SW 1271 (cell line): ENCODE measurements at places on chromosomes 3 and 15.

- DNase-seq = no peak
Measured at GRCh38 chr3:37129871-37130270, 44.5 kb downstream of the LRRFIP2 start.

GRCh38 chr3:81302045-81302444 lies 459.4 kb downstream of the GBE1 start:
- no peak for DNase-seq

DNA sequence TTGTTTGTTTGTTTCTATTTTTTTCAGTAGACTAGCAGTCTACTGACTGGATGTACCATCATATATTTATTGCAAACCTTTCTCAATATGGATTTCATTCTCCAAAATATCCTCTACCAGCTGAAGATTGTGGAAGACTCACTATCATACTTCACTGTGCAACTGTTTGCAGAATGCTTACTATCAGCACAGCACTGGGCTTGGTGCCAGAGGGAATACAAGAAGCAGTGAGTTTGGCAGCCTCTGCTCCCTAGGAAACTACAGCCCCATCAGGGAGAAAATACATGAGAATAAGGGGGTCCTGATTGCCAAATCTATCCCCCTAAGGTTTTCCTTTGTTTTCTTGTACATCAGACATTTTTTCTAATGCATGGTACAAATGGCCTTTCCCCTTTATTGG lies 27.5 kb downstream of the AQP9 start:
- DNase-seq = no peak

- DNase-seq = no peak
Measured at GRCh38 chr3:39519554-39520288, 52.2 kb downstream of the MOBP start.

DNA sequence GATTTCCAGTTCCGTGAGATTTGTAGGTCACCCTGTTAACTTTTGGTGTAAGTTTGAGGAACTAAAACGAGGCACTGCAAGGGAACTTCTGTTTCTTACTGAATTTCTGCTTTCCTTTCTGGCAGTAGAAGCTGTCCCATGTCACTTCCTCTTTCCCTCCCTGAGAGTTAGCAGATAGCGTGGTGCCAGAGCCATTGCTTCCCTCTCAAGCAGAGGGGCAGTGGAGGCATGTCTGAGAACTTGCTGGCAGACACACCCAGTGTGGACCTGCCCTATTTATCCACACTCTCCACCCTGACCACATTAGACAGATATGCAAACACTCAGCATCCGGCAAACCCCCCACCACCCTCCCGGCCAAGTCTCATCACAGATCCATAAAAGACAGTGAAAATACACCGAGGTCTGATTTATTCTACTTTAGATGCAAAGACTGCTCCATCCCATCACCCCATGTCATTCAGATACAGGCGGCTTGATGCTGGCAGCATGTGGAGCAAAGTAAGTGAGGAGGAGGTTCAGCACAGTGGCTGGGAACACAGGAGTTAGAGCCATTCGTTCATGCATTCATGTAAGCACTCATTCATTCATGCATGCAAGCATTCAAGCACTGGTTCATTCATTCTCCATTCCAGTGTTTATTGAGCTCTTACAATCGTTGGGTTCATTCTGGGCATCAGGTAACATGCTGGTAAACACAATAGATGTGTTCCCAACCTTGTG lies 324.7 kb downstream of the SHQ1 start:
- no peak for DNase-seq

GRCh38 chr3:127784865-127785710 lies 37.2 kb downstream of the MGLL start:
- no peak for DNase-seq

- DNase-seq = no peak
Measured at GRCh38 chr3:9169326-9169725, 80.1 kb downstream of the SRGAP3 start.

- DNase-seq = no peak
Measured at GRCh38 chr15:58306591-58307312, 125.0 kb upstream of the LIPC start.

- DNase-seq = no peak
Measured at GRCh38 chr15:67774626-67775025, 50.7 kb upstream of the SKOR1 start.

DNA sequence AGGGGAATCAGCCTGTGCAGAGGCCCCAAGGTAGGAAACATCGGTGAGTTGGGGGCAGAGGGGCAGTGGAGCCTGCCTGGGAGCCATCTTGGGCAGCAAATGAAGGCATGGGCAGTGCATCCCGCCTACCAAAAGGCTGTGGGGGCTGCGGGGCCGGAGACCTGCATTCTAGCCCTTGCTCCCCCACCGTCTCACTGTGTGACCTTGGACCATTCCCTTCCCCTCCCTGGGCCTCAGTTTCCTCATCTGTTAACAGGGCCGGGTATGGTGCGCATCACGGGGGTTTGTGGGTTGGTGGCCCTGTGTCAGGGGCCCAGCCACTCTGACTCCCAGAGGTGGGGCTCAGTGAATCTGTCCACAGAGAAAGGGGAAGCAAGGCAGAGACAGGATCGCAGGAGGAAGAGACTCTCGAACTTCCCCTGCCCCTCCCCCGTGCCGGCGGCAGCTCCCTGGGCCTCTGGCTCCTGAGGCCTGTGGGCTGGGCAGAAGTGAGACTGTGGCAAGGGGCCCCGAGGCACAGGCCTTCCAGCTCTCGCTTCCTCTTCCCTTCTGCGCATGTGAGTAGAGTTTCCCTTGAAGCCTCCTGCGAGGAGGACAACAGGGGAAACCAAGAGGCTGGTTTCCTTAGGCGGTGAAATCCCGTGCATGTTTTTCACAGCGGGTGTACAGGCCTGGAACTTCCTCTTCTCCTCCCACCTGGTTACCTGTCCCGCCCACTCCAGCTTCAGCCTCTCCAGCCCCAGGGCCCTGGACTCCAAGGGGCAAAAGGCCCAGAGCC lies 42.9 kb downstream of the IDH2 start:
- DNase-seq = no peak

DNA sequence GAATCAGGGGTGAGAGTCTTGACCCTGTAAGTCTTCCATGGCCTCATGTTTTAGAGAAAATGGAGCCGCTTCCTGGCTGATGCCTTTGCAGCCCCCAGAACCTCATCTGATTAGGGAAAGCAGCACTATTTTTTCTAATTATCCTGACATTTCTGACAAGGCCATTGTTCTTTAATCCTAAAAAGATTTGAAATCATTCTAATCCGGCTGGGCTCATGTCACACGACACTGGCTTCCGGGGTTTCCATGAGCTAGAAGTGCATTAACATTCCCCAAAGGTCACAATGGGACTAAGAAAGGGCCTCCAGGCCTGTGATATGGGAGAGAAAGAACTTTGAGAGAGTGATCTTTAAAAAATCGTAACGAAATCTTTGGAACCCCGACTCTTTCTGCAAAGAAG lies 33.1 kb downstream of the RBP2 start:
- no peak for DNase-seq

- DNase-seq = no peak
Measured at GRCh38 chr3:174387736-174388135, 471.4 kb upstream of the NAALADL2 start.

DNA sequence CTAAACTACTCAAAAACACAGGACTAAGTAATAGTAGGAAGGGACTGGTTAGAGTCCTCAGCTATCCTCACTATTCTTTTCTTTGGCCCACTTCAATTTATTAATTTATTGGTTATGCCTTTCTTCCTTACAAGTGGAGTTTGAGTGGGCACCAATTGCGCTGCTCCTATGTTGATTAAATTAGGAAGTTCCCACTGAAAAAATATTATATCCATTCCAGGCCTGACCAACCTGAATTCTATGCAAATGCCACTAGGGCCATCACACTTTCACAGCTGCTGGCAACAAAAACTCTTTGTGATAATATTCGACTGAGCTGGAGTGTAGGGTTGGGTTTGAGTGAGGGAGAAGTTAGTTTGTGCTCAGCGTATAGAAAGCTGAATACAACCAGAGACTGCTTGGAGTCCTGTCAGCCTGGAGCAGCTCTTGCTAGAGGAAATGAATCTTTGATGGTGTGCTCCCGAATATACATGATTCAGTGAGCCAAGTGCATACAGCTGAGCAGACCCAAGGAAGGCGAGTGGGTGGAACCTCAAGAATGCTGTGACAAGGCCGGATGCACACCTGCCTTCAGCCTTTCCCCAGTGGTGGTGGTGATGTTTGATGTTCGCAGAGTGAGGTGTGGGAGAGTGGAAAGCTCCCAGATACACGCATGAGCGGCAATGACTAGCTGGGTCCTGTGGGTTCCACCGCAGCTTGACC lies 1.5 kb downstream of the ARHGEF3 start:
- no peak for DNase-seq

DNA sequence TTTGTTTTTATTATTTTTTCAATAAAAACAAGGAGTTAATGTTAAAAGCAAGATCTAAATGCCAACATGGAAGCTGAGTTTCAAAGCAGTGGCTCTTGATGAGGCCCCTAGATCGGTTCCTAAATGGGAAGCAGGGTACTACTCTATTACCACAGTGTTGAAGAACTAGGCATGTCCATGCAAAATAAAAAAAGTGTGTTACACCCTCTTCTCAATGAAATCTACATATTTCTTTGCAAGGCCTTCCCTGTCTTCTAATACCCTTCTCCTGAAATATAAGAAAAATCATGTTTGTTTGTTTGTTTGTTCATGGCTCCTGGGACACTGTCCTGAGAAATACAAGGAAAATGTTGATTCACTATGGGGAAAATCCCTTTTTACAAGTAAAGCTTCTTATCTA lies 12.2 kb upstream of the SLC25A36 start:
- DNase-seq = no peak

DNA sequence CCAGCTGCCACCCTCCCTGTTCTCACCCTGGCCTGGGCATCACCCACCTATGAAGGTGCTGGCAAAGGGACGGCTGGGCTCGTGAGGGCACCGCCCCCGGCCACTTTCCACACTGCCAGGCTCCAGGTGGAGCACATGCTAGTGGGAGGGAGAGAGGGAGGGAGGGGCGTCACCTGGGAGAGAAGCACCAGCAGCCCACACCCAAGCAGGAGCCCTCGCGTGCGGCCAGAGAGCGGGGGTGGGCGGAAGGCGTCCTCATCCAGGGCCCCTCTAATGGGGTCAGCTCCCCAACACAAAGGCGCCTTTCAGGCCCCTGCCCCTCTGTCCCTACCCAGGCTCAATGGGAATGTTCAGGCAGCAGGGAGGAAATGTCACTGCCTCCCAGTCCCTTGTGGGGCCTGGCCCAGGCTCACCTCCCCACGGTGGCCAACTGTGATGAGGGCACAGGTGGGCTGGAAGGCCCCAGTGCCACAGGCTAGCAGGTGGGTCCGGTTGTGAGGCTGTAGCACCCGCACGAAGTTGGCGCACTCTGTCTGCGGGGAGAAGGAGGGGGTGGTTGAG lies 3.1 kb downstream of the SEMA3G start:
- no peak for DNase-seq

GRCh38 chr15:83243634-83244033 lies 36.0 kb upstream of the HDGFL3 start:
- DNase-seq = no peak

DNA sequence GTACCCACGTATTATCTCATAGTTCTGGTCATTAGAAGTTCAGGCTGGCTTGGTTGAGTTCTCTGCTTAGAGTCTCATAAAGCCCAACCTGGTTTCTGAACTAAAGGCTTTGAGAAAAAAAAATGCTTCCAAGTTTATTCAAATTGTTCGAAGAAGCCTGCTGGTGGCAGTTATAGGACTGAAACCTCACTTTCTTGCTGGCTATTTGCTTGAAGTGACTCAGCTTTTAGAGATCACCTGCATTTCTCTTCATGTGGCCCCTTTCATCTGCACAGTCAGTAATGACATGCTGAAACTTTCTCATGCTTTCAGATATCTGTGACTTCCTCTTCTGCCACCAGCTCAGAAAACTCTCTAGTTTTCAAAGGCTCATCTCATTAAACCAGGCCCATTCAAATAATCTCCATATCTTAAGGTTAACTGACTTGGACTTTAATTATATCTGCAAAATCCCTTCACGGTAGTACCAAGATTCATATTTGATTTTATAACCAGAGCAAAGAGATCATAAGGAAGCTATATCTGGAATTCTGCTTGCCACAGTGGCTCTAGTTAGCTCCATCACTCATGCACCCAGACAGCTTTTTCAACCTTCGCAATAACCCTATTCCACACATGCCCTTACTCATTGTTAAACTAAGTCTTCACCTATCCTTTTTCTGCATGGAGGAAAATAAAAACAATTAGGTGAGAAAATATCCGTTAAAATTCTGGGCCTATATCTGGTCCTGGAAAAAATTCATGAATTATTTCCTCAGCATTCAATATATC lies 433.8 kb upstream of the CBLB start:
- DNase-seq = no peak

DNA sequence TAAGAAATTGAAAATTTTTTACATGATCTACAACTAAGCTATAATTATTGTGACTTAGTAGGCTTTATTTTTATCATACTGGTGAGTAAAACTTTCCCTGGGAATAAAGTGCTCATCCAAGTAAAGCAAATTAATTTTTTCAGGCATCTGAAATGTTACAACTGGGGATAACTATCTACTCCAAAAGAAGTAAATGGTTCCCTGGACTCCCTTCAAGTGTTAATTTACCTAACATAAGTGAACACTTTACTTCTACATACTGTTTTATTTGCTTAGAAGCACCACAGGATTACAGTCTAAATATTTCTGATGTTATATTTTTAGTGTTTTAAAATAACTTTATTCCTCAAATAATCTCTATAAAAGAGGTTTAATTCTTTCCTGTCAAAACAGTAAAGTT lies 57.8 kb downstream of the IFT57 start:
- DNase-seq = no peak

DNA sequence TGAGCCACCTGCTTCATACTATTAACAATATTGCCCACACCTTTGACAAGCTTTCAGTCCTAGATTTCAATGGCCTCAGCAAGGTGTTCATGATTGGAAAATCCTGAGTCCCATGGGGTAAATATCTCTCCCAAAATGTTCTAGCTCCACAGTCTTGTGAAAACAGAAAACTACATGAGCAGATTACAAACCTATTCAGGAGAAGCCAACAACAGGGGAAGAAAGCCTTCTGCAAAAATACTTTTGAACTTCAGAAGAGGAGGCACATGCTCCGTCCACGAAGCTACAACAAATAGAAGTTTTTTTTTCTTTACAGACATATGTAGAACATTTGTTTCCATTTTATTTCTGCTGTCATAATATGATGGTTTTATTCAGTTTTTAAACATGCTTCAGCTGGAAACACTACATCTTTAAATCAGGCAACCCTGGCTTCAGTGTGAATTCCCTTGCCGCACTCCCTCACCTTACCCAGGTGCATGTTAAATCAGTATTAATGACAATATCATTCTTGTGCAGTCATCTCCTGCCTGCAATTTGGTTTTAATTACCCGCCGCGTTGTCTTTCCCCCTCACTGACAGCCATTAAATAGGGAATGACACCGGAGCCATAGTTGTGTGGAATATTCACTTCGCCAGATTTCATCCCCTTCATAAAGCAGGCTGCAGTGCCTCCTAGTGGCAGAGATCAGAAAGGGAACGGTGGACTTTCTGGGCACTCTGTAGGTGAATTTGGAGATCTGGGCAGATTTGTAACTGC lies 725.5 kb upstream of the ARRDC4 start:
- peak; percentile 6 for DNase-seq

- DNase-seq = no peak
Measured at GRCh38 chr15:47405365-47406162, 311.7 kb upstream of the SEMA6D start.

- no peak for DNase-seq
Measured at GRCh38 chr3:146496726-146497125, 27.4 kb upstream of the PLSCR2 start.

- no peak for DNase-seq
Measured at GRCh38 chr3:51712511-51712931, 5.7 kb downstream of the GRM2 start.

- DNase-seq = no peak
Measured at GRCh38 chr3:147797095-147797494, 387.9 kb downstream of the ZIC1 start.

- no peak for DNase-seq
Measured at GRCh38 chr3:134911586-134912548, 116.8 kb downstream of the EPHB1 start.
